ENCODE measurements at places on chromosomes 5 and 9.

- DNase-seq = no peak
Measured at GRCh38 chr5:100846772-100847171, 56.3 kb downstream of the ST8SIA4 start.

DNA sequence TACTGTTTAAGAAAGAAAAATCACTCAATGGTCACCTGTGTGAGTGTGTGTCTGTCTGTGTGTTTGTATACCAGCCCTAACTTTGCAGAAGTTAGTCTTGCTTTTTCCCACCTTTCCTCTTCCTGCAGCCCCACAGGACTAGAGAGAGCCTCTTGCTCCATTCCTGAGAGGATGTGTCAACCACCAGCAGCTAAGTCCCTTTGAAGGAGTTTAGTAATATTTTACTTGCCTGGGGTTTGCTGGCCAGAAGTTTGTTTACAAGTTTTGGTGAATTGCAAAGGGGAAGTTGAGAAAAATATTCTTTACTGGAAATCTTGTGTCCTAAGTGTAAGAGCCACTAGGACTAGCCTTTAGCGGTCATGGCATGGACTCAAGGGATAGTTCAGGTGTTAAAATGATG is 316.2 kb downstream of the BRINP1 start:
- DNase-seq = no peak

DNA sequence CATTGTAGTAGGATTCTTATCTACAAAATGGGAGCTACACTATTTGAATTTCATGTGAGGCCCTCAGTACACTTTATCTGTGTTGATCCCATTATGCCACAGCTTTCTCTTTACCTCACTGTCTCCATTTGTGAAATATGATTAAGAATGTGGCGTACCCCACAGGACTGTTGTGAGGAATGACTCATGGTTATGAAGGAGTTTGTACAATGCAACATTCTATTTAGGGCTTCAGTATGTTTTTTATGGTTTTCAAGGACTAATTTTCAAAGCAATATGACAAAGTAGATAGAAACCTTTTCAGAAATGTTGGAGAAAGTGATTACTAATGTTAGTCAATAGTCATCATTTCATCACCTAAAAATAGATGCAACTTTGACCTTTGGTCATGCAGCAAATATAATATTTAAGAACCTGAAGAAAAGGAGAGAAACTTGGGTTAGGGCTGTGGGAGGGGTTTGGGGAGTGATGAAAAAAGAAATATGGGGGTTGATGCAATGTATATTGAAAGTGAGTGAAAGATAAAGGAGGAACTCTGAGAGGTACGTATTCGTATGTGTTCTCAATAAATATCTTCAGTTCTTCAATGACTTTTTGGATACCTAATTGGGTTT is 53.7 kb upstream of the PIP5K1B start:
- no peak for DNase-seq

- no peak for DNase-seq
Measured at GRCh38 chr9:98135938-98136337, 16.9 kb upstream of the TRIM14 start.

- no peak for DNase-seq
Measured at GRCh38 chr9:133396952-133397351, 20.8 kb downstream of the STKLD1 start.

DNA sequence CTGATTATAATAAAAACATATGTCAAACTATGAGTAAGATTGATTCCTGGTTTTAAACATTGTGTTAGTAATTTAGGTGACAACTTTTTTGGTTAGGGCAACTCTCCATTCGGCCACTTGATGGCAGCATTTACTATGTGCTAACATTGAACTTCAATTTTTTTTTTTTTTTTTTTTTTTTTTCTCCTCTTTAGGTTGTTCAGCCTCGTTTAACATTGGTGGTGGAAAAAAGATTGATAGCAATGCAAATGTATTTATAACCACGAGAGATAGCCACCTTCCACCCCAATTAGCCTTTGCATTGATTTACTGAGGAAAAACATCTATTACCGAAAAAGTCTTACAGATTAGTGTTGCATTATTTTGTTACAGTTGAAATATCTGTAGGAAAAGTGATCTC is 159.1 kb downstream of the CSNK1G3 start:
- peak; percentile 35 for DNase-seq

DNA sequence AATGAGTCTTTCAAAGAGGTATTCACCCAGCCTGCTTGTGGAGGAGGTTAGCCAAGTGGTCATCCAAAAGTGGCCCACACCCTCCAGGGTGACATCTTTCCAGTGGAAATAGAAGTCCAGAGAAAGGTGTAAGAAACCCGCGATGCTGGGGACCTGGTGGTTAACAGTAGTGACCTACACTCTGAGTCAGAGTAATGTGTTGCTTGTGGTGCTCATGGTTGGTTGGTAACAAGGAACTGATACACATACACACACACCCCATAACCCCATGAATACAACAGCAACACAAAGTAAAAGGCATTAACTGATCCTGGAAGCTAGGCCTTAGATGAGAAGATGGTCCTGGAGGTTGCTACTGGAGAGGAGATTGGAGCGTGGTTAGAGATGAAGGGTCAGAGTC is 26.9 kb downstream of the MRPS30 start:
- DNase-seq = no peak

GRCh38 chr9:134127616-134128015 is 8.3 kb upstream of the WDR5 start:
- no peak for DNase-seq

- no peak for DNase-seq
Measured at GRCh38 chr9:84744726-84745125, 75.2 kb downstream of the NTRK2 start.

DNA sequence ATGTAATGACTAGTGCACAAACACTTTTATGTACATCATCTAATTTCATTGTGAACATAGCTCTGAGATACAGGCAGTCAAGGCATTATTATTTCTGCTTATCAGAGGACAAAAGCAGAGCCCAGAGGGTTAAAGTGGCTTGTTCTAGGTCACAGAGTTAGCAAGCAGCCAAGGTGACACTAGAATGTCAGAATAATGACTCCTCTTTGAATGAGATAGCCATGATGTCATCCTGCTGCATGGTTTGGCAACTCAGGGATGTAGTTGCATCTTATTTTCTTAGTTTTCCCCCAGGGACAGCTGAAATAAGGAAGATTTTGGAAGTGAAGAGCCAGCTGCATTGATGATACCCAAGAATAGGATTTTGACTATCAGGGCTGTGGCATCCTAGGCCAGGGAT is 54.4 kb downstream of the KCNV2 start:
- no peak for DNase-seq

DNA sequence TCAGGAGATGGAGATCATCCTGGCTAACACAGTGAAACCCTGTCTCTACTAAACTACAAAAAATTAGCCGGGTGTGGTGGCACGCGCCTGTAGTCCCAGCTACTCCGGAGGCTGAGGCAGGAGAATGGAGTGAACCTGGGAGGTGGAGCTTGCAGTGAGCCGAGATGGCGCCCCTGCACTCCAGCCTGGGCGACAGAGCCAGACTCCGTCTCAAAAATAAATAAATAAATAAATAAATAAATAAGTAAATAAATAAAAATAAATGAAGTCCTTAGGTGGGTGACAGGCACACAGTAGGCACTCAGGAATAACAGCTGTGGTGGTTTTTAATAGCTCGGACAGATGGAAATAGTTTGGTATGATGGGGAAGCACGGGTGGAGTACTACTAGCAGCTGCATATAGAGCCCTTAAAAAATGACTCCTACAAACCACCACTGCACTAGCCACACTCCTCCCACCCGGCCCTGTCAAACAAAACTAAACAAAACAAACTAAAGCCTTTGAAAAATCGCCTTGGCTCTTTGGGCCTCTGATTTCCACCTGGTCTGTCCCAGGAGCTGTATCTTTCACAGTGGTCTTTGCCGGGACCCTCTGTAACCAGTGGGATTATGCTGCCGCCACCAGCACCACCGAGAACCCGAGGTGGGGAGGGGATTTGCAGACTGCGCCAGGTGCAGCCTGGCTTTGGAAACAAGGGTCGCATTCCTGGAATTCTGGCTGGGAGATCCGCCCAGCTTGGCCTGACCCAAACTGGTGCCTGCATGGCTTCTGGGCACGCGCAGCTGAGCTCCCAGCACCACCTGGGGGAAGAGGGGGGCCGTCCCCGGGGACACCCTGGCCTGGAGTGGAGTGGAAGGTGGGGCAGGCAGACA is 5.1 kb upstream of the WDR5 start:
- DNase-seq = no peak

DNA sequence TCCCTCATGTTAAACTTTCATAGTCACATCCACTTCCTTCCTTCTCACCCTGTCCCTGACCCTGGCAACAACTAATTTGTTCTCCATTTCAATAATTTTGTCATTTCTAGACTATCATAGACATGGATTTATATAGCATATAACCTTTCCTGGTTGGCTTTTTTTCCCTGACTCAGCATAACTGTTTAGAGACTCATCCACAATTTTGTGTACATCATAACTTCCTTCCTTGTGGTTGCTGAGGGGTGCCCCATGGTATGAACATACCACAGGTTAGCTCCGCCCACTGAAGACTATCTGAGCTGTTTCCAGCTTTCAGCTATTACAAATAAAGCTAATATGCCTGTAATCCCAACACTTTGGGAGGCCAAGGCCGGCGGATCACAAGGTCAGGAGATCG is 137.3 kb downstream of the PHF2 start:
- DNase-seq = no peak

DNA sequence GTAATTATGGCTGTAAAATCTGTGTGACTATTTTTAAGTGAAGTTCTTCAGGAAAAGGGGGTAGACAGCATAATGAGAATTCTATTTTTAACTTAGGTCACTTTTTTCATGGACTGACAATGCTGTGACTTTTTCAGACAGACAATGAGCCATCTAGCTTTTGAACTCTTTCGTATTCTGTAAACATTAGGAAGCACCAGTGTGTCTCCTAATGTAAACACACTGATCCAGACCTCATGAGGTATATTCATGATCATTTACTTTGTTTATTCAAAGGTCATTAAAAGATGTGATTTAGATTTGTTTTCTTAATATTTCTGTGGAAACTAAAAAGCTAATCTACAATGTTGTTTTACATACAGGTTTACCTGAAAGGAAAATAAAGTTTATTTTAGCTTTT is 352.6 kb downstream of the ADGRV1 start:
- peak; percentile 6 for DNase-seq

DNA sequence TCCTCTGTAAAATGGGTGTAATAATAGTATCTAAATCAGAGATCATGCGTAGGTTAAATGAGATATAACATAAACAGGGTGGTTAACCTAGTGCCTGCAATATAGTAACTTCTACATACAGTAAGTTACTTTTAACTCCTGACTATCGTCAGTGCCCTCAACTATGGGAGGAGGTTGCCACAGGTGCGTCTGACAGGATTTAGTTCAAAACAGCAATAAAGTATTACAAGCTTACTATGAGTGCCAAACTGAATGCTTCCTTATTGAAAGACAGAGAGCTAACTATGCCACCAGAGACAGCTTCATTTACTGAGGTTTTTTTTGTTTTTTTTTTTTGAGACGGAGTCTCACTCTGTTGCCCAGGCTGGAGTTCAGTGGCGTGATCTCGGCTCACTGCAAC is 209.0 kb downstream of the ADAMTSL1 start:
- DNase-seq = no peak

GRCh38 chr5:157665467-157666070 is 5.8 kb upstream of the C5orf52 start:
- DNase-seq = no peak

DNA sequence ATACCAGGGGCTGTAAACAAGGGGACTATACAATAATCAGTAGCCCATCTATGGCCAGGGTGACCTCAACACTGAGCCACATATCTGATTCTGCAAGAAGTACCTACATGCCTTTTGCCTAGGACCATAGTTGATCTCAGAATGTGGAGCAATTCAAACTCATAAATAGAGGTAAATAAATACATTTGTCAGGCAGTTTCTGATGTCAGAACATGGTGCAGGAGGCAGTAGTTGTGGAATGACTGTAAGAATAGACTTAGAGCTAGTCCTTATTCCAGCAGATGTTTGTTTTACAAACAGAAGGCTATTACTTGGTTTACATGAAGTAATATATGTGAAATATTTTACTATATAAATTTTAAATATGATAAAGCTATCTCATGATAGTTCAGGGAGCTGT is 330.7 kb upstream of the DAB2 start:
- DNase-seq = no peak

DNA sequence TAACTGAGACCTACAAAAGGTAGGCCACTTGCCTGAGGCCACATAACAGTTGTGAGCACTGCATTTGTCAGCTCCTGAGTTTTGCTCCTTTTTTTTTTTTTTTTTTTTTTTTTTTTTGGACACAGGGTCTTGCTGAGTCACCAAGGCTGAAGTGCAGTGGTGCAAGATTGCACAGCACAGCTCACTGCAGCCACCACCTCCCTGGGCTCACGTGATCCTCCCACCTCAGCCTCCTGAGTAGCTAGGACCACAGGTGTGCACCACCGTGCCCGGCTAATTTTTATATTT is 37.1 kb downstream of the LAMC3 start:
- no peak for DNase-seq

- no peak for DNase-seq
Measured at GRCh38 chr5:79235261-79235633, 684 bp upstream of the JMY start.

DNA sequence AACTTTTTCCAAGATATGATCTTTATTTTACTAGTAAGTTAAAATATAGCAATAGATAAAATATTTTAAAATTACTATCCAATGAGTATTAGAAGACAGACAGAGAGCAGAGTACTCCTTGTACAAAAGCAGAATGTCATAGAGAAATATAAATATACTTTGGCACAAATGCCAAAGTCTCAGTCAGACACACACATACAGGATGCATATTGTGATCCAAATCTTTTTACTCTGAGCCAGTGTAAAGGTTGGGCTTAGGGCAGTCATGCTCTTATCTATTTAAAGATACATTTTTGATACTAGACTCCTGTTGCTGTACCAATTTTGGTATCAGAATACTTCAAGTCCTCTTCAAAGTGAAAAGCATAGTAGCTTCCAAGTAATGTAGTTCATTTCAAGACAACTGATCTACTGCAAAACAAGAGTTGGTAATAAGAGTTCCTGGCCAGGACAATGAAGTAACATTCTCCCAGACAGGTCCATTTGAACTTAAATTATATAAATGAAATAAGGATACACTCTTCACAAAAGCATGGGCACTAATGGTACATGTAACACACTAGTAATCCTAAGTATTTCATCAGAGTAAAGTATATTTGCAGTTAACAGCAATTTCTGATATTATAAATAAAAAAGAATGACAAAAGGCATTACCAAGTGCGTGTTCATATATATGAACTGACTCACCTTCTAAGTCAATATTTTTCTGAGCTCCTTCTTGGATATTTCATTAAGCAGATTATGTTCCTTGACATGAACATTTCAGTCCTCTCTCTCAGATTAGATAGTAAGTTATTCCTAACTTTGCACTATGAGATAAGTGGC is 10.5 kb downstream of the PFDN1 start:
- no peak for DNase-seq

DNA sequence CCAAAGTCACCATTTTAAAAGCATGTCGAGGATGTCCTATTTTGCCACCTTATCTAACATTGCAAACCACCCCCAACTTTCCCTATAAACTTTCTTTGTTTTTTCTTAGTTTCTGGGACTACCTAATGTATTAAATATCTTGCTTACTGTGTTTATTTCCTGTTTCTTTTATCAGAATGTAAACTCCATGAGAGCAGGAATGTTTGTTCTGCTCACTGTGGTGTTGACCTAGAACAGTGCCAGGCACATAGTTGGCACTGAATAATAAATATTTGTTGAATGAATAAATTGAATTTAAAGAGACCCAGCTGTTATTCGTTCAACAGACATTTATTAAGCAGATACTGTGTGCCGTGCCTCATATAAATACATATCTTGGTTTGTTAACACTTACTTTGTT is 35.2 kb downstream of the MACIR start:
- no peak for DNase-seq

GRCh38 chr9:90815183-90815943 is 13.7 kb downstream of the SYK start:
- DNase-seq = no peak

- DNase-seq = no peak
Measured at GRCh38 chr5:66840511-66841013, 244.4 kb downstream of the MAST4 start.

Measured in COR-L47 (cell line).